ENCODE measurements at places on chromosomes 7 and 10.

- DNase-seq = no peak
These were observed 7.1 kb upstream of the IL2RA start for GRCh38 chr10:6069081-6069931.

GRCh38 chr7:32890010-32890792, 1.4 kb downstream of the KBTBD2 start:
- DNase-seq = peak; percentile 37

GRCh38 chr7:150986099-150986512, 4.7 kb upstream of the NOS3 start:
- DNase-seq = no peak

GRCh38 chr10:391847-392704, 256.8 kb downstream of the ZMYND11 start:
- DNase-seq = no peak

GRCh38 chr10:20372748-20373147, 524.4 kb downstream of the NEBL start:
- no peak for DNase-seq

All from astrocyte of the cerebellum (primary cell).